Anterior cingulate cortex (tissue), 58 donors: ENCODE measurements at places on chromosomes 3 and 15.

DNA sequence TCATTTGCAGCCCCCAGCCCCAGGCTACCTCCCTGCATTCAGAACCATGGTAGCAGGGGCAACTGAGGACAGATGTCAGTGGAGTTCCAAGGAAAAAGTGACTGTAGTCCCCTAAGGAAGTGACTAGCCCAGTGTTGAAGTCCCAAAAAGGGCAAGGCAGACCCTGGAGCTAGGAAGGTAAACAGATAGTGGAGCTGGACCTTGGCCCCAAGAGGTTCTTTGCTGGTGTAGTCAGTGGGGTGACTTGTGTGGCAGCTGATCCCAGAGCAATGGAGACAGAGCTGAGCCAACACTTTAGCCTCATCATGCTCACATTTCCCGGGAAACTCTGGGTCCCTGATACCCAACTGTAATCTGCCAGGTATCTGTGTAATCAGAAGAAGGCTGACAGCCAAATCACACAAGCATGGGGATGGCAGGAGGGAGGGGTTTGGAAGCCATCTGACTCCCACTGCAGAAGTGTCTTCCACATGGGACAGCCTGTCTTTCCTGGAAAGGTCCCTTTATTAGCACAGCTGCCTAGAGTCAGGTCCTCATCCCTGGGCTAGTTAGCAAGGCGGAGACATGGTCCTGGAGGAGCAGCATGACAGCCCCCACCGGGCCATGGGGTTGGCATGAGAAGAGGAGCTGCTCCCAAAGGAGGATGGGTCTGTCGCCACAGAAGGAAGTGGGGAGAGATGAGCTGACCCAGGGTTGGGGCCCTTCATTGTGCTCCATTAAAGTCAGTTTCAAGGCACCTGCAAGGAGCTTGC, 39.8 kb downstream of the PXYLP1 start:
- no peak for DNase-seq

- DNase-seq: no peak
Observed at GRCh38 chr3:103173940-103174339, 739.1 kb downstream of the ZPLD1 start.

DNA sequence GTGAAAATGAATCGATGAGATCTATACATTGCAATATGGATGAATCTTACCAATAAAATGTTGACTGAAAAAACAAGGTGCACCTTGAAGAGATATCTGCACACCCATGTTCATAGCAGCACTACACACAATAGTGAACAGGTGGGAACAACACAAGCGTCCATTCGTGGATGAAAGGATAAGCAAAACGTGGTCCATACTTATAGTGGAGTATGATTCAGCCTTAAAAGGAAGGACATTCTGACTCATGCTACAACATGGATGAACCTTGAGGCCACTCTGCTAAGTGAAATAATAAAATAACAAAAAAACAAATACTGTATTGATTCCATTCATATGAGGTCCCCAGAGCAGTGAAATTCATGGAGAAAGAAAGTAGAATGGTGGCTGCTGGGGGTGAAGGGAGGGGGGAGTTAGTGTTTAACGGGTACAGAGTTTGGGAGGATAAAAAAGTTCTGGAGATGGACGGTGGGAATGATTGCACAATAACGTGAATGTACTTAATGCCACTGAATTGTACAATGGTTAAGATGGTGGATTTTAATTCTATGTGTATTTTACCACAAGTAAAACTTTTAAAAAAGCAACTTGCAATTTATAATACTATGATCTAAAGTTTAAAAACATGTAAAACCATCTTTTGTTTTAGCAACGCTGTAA, 35.6 kb downstream of the IQSEC1 start:
- DNase-seq: no peak

DNA sequence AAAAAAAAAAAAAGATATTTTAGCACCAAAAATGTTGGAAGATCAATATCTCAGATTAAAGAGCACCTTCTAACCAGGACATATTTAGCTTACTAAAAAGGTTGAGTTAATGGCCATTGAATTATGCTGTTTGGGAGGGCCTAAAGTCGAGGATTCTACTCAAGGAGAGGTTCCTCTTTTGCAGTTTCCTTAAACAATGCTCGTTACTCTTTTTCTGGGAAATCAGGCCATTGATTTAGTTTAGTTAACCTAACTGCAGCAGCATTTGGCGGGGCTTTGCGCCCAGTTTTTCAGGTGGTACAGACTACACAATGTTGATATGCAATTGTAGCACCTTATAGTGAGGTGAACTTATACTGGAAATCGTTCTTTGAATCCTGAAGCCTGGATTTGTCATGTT, 6.8 kb downstream of the ABHD2 start:
- no peak for DNase-seq

GRCh38 chr15:62566248-62566647, 401.2 kb upstream of the C2CD4B start:
- DNase-seq: no peak

DNA sequence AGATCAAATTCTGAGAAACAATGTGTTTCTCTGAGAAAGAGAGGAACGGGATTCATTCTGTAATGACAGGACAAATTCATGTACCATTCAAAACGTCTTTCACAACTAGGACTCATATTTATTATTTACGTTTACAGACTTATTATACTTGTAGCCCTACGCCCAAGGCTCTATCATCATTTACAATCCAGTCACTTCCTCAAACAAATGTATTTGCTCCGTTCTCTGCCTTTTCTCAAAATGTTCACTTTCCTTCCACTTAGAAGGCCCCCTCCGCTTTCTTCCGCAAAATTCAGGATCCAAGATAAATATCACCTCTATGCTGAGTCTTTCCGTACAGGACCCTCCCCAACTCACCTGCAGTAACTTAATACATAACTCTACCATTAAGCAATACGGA, 745 bp downstream of the RSL24D1 start:
- DNase-seq: no peak

- DNase-seq: no peak
Observed at GRCh38 chr3:13064159-13064868, 8.9 kb downstream of the IQSEC1 start.

DNA sequence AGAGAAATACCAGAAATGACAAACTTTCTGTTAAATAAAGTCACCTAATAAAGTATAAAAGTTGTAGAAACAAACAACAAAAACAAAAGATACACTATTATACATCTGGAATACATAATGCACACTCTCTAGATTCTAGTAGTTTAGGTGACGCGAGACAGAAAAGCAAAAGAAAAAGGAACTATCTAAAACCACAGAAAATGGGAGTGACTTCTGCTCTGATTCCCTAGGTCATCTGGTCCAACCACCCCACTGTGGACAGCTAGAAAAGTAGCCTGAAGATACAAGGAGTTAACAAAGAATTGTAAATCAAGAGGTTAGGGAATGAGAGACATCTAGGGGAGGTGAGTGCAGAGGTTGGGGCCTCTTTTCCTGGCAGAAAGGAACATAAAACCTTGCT, 39.1 kb downstream of the DHX36 start:
- DNase-seq: no peak

- peak; percentile 22 for DNase-seq
Observed at GRCh38 chr15:65132878-65133547, 595 bp downstream of the PDCD7 start.

DNA sequence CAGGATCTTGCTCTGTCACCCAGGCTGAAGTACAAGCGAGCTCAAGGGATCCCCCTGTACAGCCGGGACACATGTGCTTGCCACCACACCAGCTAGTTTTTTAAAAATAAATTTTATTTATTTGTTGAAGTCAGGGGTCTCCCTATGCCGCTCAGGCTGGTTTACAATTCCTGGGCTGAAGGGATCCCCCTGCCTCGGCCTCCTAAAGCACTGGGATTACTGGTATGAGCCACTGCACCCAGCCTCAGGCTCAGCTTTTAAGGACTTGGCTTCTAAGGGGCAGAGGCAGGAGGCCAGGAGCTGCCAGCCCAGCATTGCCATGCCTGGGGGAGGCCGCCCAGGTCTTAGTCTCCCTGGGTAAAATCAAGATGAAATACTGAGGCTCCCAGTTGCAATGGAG, 37.3 kb downstream of the HCN4 start:
- DNase-seq: no peak

GRCh38 chr15:72836676-72837330, 53.2 kb upstream of the ADPGK start:
- no peak for DNase-seq

DNA sequence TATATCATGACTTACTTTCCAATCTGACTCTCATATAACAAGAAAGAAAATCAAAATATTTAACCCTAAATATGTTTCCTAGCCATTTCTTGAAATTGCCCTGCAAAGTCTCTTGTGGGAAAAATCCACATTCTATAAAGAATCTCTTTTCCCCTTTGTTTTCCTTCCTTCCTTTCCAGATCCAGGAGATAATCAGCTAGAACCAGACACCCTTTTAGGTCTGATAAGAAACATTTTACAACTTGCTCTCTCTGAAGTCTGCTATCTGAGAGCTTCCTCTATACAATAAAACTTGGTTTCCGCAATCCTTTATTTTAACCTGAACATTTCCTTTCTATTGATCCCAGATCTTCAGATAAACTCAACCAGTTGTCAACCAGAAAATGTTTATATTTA, 100.5 kb upstream of the RNU6-1 start:
- DNase-seq: no peak

- DNase-seq: no peak
Observed at GRCh38 chr3:136350132-136350531, 100.0 kb downstream of the PCCB start.

GRCh38 chr3:111581403-111582119, 13.6 kb downstream of the ZBED2 start:
- no peak for DNase-seq

- no peak for DNase-seq
Observed at GRCh38 chr15:53752406-53752805, 7.1 kb downstream of the WDR72 start.

GRCh38 chr15:59218710-59219109, 12.1 kb downstream of the LDHAL6B start:
- DNase-seq: no peak

DNA sequence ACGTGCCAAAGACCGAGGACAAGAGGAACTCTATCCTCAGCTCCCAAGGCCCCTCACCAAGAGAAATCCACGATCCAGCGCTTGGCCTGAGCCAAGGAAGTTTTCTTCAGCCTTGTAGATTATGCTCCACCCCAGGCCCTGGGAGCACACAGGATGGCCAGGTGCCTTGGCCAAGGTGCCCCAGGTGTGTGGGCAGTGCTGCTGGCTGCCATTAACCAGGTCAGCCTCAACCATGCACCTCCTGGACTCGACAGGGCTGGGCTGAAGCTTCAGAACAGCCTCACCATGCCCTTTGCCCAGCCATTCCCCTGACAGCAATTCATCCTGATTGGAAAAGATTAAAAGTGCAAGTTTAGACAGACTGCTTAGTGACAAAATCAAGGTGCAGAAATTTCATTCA, 10.9 kb upstream of the MESP1 start:
- DNase-seq: no peak

DNA sequence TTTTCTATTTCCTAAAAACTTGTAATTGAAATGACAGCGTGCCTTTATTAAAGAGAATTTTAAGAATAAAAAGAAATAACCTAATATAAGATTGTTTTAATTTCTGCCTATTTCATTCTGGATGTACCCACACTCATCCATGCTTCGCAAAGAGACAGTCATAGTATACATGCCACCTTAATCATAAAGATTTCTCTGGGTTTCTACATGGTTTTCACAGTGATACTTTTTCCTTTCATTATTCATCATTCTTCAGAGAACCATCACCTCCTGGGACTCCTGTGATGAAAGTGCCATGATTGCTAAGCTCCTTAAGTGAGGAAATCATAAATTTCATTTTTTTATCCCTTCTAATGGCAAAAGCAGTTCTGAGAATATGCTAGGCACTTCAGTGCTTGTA, 4.3 kb upstream of the CCR8 start:
- no peak for DNase-seq

DNA sequence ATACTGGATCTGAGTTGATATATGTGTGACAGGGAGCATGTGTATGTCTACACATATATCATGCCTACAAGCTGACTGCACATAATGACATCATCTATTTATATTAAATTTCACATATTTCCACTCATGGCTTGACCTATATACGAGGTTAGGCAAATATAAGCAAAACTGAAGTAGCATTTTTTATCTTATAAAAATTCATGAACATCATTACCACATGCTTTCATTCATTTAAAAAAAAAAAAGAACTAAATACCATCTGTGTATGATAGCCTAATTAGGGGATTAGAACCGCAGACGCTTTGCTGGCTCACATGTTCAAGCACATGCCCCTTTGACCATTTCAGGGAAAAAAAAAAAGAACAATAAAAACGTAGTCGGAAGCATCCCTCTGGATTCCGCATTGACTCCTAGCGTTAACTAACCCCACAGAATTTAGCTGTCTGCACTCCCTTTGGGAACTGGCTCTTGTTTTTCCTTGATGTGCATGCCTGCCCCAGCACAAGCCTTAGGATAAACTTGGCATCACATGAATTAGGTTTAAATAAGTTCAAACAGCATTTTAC, 888.4 kb downstream of the ROBO1 start:
- no peak for DNase-seq

DNA sequence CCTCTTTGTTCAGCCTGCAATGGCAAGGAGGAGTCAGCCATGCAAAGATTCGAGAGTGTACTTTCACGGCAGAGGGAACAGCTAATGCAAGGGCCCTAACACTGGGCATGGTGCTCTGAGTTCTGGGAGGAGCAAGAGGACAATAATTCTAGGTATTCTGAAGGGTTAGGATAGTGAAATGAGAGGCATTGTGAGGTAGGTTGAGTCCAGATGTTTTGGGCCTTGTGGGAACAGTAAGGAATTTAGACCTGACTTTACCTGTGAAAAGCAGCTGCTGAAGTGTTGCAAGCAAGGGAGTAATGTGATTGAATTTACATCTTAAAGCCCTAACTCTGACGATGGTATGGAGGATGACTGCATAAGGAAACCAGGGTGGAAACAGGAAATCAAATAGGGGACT, 211.6 kb downstream of the CNTN3 start:
- no peak for DNase-seq

DNA sequence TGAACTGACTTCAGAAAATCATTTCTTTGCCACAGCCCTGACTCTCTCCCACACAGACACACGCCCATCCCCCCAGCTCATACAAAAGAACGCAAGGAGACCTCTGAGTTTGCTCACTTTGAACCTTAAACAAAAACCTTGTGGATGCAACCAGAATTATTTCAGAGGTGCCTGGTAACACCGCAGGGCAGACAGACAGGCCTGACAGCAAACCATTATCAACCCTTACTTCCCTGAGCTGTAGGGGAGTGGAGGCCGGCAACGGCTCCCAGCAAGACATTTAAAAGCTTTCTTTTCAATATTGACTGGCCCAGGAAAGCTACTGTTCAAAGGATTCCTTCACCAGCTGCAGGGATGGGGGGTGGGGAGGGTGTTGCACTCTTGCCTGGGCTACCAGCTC, 2.0 kb upstream of the EFCC1 start:
- DNase-seq: no peak

- DNase-seq: no peak
Observed at GRCh38 chr15:27662892-27663291, 436.2 kb downstream of the OCA2 start.

DNA sequence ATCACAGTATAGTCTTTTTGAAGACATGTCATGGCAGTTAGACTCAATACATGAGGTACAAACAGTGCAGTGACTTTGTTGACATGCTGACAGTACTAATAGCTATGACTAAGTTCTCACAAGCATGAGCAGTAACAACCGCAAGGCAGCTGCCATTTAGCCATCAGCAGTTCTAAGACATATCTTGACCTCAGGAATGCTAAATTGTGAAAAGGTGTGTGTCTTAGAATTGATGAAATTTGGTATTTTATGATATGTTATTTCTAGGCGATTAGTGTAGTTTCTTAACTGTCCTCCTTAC, 60.7 kb upstream of the FURIN start:
- no peak for DNase-seq

GRCh38 chr3:37487785-37488184, 313.4 kb upstream of the LRRFIP2 start:
- DNase-seq: no peak
